Stimulated activated CD8-positive, alpha-beta memory T cell treated with anti-CD3 and anti-CD28 coated beads, Interleukin-4, amount 100 ng/mL, for 1 hour (primary cell): ENCODE measurements at places on chromosomes 13 and 19.

- DNase-seq: no peak
Observed at GRCh38 chr19:32294871-32295438, 50.5 kb upstream of the ZNF507 start.

DNA sequence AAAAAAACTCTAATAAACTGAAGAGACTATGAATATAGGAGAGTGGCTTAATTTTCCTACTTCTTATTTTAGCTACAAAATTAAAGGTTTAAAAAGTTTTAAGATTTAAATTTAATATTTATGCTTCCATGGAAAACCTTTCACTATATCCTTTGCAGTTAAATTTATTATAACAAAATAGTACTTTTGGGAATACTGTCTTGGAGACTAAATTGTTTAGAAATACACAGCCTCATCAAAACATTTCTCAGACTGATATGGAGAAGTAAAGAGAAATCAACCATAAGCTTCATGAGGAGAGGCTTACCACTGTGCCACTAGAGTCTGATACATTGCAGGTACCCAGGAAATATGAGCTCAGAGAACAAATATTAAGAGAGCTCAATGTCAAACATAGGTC, 436.5 kb downstream of the KCTD12 start:
- DNase-seq: no peak

DNA sequence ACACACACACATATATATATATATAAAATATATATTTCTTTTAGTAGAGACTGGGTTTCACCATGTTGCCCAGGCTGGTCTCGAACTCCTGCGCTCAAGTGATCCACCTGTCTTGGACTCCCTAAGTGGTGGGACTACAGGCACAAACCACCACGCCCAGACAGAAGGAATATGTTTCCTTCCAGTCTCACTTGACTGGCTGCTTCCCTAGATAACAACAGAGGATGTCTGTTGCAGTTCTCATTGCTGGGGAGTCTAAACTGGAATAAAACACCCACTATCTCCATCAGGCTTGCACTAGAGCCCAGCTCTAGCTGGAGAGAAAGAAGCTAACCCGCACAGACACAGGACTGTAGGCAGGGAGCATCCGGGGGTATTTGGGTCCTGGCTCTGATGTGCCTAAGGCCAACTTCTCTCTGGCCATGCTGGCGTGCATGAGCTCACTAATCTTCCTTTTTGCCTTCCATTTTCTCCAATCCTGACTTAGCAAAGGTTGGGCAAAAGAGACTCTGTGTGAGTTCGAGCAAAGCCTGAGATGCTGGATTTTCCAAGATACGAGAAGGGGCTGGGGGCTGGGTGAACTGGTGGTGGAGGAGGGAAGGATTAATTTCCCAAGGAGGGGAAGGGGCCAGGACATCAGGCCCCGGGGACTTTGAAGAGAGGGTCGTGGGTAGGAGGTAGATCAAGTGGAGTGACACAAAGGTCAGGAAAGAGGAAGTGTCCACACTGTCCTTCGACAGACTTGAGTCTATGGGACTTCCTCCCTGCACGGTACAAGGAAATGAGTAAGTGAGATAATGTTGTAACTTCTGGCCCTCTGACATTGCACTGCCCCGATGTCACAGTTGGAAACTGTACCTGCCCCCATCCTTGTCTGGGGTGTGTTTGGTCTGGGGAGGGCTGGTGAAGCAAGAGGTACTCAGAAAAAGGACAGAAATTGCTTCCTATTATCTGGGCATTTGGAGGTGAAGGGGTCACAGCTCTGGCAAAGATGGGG, 22.5 kb upstream of the ALOX5AP start:
- no peak for DNase-seq

- DNase-seq: no peak
Observed at GRCh38 chr19:51567583-51567982, 3.5 kb upstream of the ZNF175 start.
